ENCODE measurements at places on chromosomes 7 and 10. TPM values are rescaled to one million over a fixed set of nuclear protein-coding genes. Genes with fewer than 3 reads are reported as not detected.

AGBL3 gene
- 4.4 TPM for polyA plus RNA-seq

ZNF117 gene
- 31.1 TPM for polyA plus RNA-seq

GRCh38 chr10:111972109-111972508 lies 211.5 kb downstream of the GPAM start:
- DNase-seq: no peak

GPR26 gene
- polyA plus RNA-seq: 0.16 TPM

DNA sequence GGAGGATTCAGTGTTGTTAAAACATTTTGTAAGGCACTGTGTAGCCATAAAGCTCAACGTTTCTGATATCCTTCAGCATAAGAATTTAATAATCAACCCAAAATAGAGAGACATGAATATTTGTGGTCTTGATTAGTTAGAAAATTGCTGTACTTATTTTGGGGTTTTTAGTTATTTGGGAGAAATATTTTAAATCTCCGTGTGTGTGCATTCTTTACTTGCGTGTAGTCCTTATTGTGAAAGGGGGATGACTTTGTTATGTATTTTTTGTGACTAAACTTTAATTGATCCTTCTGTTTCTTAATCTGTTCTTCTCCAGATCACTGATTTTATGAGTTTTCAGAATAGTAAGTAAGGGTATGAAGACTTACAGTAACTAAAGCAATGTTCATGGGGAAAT lies 81.2 kb downstream of the ZNRF2 start:
- no peak for DNase-seq

CALML5 gene
- not detected for polyA plus RNA-seq

INTS1 gene
- polyA plus RNA-seq: 50.0 TPM

DNA sequence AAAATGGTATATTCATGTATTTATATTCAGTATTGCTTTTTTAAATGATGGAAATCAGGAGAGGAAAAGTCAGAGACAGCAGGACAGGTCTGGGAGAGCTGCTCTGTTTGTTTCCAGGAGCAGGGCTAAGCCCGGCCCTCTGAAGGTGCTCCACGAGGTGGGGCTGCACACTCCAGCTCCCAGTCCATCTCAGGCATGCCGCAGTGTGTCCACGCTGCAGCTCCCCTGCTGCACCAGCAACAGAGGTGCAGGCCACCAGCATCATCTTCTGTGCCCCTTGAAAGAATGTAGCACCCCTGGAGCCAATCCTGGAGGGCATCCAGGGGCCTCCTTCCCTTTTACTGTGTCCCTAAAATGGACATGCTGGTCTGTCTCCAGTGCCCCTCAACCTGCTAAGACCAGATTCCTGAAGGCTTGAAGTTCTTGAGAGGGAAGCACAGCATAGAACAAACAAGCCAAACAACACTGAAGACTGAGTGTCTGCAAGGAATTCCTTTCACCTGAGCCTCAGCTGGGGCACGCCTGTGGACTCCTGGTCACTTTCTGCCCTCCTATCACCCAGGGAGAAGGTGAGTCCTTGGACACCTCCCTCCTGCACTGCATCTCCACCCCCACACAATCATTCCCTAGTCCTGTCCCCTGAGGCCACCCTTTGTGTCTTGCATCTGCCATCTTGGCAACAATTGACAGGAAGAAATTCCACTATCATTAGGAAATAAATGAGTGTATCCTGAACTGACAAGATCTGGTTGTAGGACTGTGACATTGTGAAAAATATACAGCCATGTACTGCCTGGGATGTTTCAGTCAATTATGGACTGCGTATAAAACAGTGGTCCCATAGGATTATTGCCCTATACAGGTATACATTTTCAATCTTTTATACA lies 100.5 kb downstream of the CXCL12 start:
- peak; percentile 16 for DNase-seq

SORCS1 gene
- polyA plus RNA-seq: 6.5 TPM

TMEM213 gene
- polyA plus RNA-seq: 0.01 TPM

DNA sequence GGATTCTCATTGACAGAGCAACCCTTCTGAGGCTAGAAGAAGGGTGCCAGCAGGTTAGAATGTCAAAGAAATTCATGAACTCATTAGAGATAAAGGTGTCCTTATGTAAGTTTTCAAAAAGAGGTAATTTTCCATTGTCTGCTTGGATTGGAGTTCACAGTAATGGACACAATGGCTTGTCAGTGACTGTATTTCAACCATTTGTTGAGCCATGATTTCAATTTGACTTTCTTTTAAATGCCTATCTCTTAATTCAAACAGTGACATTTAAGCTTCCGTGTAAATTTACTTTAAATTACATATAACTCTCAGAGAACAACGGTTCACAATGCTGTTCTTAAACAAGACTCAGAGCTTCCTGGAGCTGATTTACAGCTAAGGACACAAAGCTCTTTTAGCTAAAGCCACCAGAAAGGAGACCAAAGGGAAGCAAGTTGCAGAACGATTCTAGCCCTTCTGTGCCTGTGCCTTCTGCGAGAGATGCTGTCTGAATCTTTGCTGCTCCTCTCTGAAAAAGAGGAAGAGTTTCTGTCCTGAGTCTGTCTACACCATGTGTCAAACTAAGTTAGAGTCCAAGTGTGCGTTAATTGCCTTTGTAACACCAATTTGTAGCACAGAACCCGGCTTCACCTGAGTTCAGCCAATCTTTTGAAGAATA lies 42.2 kb upstream of the PFKP start:
- no peak for DNase-seq

GRCh38 chr10:111077479-111077784 lies 603 bp downstream of the ADRA2A start:
- no peak for DNase-seq

PRSS2 gene
- 60.4 TPM for polyA plus RNA-seq
